ENCODE measurements at places on chromosomes 5 and 9. TPM values are rescaled to one million over a fixed set of nuclear protein-coding genes. Genes with fewer than 3 reads are reported as not detected.

Gene EXOSC2
- total RNA-seq, result 40.7 TPM

Gene CXCL14
- not detected for total RNA-seq

Gene SV2C
- not detected for total RNA-seq

DNA sequence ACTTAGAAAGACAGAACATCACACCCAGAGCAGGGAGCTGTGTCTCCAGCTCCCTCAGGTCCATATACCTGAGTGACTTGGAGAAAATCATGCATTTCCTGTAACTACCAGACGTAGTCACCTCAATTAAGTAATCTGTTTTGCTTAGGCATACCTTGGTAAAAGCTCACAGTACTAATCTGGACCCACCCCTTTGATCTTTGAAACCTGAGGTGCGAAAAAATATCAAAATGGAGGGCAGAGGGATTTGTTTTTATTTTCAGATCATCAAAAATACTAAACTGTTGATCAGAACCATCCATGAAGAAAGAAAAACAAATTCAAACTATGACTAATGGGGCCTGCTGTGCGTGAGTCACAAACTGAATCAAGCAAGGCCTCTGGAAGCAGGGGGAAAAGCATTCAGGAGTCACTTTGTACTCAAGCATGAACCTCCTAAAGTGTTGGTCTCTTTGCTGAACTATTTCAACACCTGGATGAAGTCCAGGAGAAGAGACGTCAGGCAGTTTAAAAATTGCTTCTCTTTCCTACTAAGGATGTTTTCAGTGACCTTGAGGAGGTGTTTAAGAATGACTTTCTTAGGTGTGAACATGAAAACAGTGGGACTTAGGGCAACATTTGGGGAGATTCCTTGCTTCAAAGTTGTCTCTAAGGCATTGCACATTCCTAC lies 76.3 kb downstream of the MUSK start:
- DNase-seq, result no peak

DNA sequence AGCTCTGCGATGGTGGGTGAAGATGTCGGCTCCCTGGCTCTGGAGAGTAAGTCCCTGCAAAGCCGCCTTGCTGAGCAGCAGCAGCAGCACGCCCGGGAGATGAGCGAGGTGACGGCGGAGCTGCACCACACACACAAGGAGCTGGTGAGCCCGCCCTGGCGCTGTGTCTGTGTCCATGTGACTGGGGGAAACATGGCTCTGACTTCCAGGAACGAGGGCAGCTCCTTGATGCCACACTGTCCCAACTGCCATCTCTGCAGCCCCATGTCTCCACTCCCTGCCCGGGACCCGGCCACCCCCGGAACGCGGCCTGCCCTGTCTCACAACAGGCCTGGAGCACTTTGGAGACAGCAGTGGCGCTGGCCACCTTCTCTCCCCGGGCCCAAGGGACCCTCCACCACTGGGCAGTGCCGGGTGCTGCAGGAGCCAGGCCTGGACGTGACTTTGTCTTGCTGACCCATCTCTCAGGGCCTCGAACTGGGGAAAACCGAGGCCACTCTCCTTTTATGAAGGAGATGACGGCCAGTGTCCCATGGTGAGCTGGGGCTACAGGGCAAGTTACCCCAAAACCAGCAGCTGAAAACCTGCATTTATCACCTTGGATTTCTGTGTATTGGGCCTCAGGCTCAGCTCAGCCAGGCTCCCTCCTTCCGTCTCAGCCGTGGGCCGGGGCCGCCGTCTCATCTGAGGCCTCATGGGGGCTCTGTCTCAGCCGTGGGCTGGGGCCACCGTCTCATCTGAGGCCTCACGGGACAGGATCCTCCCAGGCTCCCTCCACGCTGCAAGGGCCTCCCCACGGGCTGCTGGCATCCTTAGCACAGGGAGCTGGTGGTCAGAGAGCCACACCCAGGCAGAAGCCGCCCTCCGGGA lies 28.6 kb downstream of the CEP72 start:
- no peak for DNase-seq

GRCh38 chr5:178201221-178201926 lies 3.0 kb upstream of the HNRNPAB start:
- no peak for DNase-seq

DNA sequence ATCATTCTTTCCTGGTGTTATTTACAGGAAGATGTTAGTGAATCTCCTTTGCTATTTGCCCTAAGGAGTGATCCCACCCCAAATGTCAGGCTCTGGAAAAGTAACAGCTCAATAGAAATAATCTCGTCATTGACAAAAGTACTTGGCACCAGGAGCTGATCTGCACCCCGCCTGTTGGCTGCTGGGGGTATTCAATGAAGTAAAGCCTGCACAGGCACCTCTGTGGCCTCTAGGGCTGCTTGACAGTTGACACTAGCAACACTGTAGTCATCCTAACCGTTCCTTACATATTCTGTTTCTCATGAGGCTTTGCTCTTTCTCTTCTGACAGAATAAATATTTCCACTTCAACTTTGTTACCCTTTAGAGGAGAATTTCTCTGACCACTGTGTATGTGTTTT lies 103.4 kb downstream of the DOCK2 start:
- DNase-seq, result no peak

GRCh38 chr5:138111937-138112336 lies 27.3 kb downstream of the NME5 start:
- no peak for DNase-seq
